Bone marrow (tissue), 2 donors: ENCODE measurements at places on chromosomes 2 and 18.

DNA sequence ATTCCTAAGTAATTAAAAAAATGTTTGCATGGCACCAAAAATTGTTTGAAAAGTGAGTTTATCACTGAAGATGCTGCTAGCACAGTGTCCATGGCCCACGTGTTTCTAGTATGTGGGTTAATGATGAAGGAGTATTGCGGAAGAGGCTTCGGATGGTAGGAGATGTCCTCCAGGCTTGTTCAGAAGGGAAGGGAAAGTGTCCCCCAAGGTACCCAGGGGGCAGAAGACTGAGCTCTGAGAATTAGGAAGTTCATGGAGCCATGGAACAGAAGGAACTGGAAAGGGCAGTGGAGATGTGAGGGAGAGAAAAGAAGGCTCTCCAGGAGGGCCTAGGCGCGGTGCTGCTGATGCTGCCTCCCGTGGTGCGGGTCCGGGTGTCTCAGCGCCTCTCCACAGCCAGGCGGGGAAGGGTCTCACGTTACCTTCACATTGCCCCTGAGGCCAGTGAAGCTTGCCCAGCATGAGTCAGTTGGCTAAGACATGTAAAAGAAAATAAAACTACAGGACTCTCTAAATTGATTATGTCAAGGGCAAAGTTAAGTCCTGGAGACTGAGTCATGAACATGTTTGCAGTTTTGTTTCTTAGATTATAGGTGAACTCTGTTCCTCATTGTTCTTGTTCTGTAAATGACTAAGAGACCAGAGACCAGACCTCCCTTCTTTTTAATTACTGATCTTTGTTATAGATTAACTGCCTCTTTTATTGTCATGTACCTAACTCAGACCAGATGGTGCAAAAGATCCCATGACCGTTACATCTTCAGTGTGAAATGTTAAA is 89.0 kb downstream of the MTCL1 start:
- DNase-seq, result no peak

- DNase-seq, result no peak
These were observed 137.7 kb upstream of the APCDD1 start for GRCh38 chr18:10316778-10317177.

DNA sequence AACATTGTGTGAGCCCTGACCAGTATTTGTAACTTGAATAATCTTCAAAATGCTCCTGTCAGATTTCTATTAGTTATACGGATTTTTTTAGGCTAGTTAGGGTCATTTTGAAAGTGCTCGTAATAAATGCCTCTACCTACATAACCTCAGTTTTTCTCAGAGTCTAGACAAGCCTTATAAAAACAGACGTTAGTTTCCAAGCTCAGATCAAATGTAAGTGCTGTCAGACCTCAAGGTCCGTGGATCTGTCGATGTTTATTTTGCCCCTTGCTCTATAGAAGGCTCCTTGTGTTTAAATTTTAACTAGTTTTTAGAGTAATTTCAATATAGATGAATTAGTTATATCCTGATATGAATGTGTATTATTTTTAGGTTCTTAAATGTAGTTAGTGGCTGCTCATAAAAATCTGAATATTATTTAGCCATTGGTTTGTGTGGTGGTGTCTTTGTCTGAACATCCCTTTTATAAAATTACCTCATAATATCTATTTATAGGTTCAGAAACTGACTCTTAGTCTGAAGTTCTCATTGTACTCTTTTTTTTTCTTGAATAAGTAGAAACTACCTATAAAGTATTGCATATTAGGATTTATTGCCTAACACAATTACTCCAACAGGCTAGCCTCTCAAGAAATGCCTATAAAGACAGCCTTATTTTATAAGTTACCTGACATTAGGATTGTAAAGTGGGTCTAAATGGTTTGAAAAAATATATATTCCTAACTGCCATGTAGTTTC is 71.1 kb downstream of the MTA3 start:
- DNase-seq, result no peak

DNA sequence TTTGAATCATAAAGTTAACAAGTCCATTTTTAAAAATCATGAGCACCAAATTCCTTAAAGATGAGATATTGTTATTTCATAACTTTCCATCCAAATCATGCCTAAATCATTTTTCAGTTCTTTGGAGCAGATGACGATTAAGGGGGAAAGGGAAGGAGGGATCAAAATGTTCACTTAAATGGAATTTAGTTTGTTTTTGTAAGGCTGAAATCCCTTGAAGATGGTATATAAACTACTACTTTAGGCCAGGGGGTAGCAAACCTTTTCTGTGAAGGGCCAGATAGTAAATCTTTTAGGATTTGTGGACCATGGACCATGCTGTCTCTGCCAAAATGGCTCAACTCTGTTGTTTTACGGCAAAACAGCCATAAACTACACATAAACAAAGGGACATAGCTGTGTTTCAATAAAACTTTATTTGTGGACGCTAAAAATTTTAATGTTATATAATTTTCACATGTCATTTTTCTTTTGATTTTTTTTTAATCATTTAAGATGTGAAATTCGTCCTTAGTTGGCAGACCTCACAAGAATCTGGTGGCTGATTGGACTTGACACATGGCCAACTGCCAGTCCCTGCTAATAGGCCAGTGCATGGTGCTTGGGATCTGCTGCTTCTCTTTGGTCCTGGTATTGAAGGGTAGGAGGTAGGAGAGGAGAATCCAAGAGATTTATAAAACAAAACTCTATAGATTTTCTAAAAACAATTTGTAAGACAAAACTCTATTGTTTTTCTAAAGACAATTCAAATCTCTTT is 52.0 kb upstream of the RTN4 start:
- DNase-seq, result no peak

DNA sequence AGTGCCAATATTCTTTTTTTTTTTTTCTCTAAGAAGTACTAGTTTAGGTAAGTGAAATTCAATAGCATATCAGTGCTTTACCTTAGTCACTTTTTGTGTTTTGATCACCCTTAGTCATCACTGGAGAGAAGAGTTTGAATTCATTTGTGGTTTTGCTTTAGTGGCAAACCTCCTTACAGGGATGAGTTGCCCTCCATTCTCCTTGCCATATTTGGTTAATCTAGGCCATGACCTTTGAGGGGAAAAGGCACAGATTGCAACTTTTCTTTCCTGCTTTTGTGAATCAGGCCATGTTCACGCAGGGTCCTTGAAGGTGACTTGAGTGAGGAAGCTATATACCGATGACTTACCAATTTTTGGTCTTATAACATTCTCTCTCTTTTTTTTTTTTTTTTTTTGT is 34.4 kb downstream of the PLEKHA3 start:
- DNase-seq, result no peak

GRCh38 chr18:47949202-47949601 is 18.7 kb upstream of the SMAD2 start:
- DNase-seq, result no peak

DNA sequence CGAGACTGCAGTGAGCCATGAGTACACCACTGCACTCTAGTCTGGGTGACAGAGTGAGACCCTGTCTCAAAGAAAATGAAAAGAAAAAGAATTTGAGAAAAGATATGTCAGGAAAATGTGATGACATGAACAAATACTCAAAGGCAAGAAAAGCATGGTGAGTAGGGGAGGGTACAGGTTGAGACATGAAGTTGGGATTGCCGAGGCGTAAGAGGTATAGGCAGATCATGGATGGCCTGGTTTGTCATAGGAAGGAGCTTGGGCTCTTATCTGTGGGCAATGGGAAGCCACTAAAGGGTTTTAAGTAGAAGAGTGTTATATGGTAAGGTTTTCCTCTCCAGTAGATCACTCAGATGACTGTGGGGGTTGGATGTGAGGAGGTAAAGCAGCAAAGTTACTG is 32.3 kb downstream of the SPAST start:
- DNase-seq, result no peak

DNA sequence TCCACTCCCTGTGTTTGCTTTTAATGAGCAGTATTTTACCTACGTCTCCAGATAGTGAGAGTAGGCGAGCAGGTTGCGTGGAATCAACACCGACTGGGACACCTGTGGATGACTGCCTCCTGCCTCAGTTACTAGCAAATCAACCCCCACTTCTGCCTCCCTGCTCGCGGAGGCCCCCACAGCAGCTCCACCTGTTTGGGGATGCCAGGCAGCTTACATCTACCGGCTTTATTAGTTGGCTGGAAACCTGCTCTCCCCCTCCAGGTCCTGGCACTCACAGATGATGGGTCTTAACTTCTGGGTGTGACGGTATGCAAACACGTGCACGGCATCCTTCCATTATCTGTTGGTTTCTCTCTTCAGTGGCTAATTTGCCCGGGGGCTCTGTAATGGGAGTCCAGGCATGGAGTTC is 164.4 kb upstream of the SESTD1 start:
- DNase-seq, result no peak

DNA sequence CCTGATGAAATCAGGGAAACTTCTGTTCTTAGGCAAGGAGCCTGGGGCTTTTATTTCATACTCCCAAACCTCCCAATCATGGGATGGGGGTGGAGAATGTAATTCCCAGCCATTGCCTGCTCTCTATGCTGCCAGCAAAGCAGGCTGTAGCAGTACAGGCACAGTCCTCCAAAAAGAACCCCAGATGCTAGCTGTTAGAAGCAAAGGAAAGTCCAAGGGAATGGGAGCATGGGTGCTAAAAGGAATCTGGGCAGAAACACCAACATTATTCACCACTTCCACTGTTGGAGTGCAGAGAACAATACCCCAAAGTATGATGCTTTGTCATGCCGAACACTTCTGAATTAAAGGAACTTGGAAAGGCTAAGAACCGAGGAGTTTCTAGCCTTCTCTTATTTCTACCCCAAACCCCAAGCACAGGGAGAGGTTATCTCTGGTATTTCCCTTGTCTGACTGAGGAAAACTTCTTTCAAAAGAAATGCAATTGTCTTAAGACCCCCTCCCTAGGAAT is 24.7 kb downstream of the MDH1 start:
- DNase-seq, result no peak

- no peak for DNase-seq
These were observed 299.4 kb downstream of the ZNF516 start for GRCh38 chr18:76195601-76196000.

DNA sequence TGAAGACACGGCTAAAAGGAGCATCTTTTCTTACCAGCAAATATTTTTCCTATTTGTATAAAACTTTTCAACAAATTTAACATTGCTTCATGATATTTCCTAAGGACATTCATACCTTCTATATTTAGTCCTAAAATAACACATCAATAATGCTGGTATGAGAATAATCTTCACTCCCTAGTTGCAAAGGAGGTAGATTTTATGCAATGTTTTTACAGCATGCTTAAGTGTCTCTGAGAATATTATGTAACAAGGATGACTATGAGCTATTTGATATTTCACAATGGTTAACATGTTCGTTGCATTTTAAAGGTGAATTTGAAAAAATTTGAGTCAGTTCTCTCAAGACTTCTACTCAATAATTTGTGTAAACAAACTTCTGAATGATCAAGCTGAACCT is 506.7 kb downstream of the NUP35 start:
- DNase-seq, result no peak

- no peak for DNase-seq
These were observed 48.4 kb downstream of the OTX1 start for GRCh38 chr2:63099032-63099431.

DNA sequence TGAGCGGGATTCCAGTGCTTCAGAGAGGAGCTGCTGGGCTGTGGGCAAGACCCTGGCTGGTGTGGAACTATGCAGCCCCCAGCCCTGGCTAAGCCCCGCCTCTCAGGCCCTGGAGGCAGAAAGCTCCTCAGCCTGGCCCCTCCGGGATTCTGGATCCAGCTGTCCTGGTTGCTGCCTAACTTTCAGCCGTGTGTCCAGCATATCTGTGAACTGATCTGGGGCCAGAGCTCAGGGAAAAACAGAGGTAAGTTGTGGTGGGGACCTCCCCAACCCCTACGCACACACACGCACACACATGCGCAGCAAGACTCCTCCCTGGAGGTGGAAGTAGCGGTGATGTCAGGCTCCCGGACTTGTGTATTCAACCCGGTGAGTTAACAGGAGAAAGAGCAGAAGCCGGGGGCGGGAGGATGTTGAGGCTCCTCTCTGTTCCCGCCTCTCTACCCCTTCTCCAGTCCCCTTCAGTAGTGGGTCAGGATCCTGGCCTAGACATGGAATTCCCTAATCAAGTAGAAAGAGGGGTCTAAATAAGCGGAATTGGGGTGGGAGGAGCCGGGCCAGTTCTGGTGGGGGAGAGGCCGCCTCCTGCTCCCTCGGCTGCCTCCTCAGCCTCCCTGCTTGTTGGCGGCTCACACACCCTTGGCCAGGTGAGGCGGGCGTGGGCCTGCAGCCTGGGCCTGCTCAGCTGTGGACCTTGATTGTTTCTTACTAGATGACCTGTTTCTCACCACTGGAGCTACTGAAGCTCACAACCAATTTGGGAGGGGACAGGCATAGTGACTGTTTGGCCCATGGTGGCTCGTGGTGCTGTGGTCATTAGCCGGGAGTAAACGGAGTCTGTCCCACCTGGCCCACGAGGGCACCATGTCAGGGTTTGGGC is 33.4 kb downstream of the SIX2 start:
- DNase-seq, result no peak

- no peak for DNase-seq
These were observed 503.6 kb upstream of the MYT1L start for GRCh38 chr2:2834516-2835254.

DNA sequence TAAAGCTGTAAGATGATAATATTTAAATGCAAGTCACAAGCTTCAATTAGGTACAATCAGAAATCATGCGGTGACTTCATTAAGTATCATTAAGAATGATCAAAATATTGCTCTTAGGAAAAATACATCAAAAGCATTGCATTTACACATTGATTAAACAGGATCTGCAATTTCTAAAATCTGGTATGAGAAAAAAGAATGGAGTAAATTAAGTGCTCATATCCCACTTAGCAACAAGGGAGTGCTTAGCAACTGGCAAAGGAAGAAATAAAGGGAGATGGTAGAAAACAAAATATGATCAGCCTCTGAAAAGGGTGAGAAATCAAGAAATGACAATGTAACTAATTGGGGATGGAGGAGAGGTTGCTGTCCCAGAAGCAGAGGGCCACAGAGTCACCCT is 1918.2 kb upstream of the PIK3C3 start:
- no peak for DNase-seq

GRCh38 chr2:112777036-112777435 is 7.3 kb downstream of the IL1A start:
- no peak for DNase-seq

- DNase-seq, result no peak
These were observed 32.4 kb upstream of the ATL2 start for GRCh38 chr2:38409156-38410102.

GRCh38 chr18:69737851-69738250 is 209.8 kb downstream of the CD226 start:
- DNase-seq, result no peak

GRCh38 chr18:61201511-61201910 is 131.7 kb upstream of the CDH20 start:
- DNase-seq, result no peak

DNA sequence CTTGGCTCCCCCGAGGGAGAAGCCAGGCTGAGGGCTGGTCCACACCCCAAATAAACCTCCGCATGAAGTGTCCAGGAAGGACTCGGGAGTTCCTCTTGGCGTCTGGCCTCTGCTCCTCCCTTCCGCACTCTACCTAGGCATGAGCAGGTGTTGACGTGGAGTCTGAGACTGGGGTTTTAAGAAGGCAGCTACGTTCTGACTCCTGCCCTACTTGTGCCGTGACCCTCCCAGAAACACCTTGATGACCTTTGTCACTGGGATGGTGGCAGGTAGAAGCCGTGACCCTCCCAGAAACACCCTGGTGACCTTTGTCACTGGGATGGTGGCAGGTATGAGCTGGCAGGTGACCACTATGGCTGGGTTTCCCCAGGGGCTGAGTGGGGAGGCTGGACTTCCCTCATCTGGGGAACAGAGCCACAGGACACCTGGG is 54.8 kb downstream of the HS6ST1 start:
- no peak for DNase-seq

GRCh38 chr2:37832590-37833197 is 92.4 kb upstream of the RMDN2 start:
- peak; percentile 53 for DNase-seq
